ENCODE measurements at places on chromosomes 2 and 18.

GRCh38 chr2:56021136-56021474, 97.5 kb upstream of the EFEMP1 start:
- DNase-seq = no peak

GRCh38 chr2:74418312-74418711, 3.1 kb downstream of the C2orf81 start:
- no peak for DNase-seq

GRCh38 chr2:157894694-157895435, 18.7 kb upstream of the ACVR1 start:
- no peak for DNase-seq

GRCh38 chr2:106037262-106037661, 156.8 kb downstream of the UXS1 start:
- no peak for DNase-seq

DNA sequence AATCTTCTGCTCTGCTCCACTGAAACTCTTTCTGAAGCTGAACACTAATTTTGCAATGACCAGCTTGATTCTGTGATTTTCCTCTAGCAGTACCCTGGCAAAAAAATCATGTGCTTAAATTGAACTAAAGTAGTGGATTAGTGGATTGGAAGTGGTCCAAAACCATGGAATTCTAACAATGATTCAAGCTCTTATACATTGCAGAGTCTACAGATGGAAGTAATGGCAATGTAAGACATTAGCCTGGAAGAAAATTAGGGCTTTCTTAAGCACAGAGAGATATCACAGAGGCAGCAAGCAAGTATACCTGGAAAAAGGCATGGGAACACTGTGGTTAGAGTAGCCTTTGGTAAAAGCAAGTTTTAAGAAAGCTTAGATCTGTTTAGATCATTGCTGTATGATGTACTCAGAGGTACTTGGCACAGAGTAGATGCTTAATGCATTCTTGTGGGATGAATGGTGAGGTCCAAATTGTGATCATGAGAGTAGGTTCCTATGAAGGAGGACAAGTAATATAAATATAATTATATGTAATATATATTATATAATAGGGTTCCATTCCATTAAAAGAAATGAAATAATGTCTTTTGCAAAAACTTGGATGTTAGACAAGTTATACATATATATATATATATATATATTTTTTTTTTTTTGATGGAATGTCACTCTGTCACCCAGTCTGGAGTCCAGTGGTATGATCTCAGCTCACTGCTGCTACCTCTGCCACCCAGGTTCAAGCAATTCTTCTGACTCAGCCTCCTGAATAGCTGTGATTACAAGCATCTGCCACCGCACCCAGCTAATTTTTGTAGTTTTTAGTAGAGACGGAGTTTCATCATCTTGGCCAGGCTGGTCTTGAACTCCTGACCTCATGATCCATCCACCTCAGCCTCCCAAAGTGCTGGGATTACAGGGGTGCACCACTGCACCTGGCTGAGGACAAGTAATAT, 172.2 kb upstream of the SCN7A start:
- no peak for DNase-seq

DNA sequence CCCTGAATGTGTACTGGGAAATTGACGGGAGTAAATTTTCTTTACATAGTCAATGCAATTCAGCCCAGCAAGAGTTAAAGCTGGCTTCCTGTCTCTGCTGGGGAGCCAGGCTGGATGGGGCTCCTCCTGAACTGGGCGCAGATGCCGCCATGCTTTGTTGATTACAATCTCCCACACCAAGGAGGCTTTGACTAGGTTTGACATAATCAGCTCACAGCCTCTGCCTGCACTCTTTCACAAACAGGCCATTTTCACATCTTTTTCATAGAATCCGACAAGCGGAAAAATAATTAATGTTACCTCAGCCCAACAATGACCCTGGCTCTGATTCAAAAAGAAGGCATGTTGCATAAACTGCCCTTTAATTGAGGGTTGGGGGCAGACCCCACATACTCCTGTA, 54.3 kb downstream of the FOXI3 start:
- no peak for DNase-seq

- peak; percentile 36 for DNase-seq
These were observed 44.2 kb upstream of the TAF1B start for GRCh38 chr2:9799011-9799596.

DNA sequence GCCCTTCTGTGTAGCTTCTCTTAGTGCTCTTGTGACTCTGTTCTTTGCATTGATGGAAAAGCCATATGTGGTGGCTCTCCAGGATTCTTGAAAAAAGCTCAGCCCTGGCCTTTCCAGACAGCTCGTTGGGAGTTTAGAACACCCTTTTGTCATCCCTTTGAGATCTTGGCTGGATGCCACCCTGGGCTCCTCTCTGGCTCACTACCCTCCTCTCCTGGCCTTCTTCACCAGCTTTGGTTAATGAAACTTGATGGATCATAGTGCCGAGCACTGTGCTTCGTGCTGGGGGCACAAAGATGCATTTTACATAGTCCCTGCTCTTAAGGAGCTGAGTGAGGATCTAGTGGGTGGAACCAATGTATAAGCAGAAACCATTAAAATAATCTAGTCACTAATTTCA, 15.6 kb upstream of the FHOD3 start:
- DNase-seq = no peak

DNA sequence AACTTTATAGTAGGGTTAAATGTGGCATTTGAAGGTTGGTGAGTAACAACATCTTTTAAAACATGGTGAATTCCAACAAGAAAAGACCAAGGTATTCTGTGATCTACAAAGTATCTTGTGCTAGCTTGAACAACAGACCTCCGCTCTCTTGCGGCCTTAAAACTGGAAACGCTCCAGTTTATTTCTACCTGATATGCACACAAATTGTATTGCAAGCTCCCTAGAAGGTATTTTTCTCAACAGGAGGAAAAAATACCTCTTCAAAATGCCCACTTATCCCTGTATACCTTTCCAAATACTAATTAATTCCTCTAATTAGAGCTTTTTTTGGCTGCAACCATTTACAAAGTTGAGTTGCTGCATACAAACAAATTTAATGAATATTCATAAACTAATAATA, 69.5 kb downstream of the KCNH7 start:
- no peak for DNase-seq

- no peak for DNase-seq
These were observed 31.1 kb upstream of the CD8A start for GRCh38 chr2:86821842-86822241.

DNA sequence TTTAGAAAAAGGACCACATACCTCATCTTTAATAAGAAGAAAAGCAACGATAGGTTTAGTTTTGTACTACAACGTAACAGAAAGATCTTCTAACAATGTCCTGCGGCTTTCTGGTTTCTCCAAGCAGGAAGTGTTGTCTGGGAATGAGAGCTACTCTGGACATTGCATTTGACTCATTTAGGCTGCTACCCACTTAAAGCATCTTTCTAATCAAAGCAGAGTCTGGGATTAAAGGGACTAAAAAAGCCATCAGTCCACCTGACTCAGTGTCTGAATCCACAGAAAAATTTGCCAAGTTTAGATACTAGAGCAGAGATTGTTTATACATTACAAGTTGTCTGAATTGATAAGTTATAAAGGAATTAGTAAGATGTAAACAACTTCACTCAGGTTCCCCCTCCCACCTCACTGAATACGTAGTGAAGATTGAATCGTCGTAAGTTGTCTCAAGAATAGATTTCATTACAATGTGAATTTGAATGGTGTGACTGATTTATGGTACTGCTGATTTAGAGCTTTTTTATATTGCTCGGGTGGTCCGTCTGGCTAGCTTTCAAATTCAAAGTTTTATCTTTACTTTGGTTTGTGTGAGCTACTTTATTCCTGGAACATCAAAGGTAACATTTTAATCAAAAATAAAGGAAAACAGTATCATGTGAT, 70.2 kb upstream of the SMIM21 start:
- no peak for DNase-seq

DNA sequence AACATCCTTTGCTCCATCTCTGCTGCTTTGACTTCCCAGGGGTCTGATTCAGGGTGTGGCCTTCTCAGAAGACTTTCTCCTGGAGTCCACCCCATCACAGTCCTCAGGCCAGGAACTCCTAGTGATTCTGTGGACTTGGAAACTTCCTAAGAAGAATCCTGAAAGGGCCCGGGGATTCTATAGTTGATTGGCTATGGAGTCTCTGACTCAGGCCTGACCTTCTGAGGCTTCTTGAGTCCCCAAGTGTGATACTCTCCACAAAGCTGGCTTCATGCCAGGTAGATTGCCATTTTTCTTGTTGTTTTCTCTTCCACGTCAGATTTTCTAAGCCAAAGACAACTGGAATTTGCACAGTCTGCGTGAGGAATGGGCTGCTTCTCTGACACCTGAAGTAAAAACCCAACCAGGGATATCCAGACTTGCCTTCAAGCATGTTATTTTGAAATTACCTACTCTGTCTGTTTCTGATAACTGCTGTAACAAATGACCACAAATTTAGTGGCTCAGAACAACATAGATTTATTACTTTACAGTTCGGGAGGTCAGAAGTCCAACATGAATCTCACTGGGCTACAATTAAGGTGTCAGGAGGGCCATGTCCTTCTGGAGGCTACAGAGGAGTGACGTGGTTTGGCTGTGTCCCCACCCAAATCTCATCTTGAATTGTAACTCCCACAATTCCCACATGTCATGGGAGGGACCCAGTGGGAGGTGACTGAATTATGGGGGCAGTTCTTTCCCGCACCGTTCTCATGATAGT, 69.3 kb downstream of the ALPK2 start:
- no peak for DNase-seq

DNA sequence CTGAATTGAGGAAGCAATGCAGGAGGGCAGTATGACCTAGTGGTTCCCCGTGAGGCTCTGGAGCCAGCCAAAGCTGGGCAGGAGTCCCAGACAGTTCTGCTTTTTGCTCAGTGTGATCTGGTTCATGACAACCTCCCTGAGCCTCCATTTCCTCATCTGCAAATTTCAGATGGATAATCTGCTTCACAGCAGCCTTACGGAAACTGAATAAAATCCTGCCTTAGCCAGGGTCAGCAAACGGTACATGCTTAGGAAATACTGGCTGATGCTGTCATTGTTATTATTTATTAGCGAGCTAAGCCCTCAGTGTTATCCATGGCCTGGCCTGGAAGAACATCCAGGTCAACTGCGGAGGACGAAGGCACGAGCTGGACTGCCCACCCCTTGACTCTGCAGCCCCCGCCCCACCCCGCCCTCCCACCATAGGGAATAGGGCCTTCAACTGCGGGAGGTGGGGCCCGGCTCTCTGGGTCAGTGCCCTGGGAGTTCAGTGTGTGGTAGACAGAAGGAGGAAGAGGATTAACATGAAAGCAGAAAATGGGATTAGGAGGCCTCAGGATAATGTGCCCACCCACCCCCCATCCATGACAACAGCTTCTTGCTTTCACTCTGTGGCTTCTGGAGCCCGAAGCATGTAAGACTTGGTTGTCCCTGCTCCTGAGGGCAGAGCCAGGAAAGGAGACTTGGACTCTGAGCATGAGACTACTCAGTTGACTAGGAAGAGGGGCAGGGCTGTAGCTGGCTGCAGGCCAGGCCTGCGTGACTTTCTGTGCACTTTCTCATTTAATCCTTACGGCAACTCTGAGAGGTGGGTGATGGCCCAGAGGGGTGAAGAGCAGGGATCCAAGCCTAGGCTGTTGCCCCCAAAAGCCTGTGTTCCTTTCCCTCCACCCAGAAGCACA, 13.1 kb downstream of the PKDCC start:
- DNase-seq = no peak

DNA sequence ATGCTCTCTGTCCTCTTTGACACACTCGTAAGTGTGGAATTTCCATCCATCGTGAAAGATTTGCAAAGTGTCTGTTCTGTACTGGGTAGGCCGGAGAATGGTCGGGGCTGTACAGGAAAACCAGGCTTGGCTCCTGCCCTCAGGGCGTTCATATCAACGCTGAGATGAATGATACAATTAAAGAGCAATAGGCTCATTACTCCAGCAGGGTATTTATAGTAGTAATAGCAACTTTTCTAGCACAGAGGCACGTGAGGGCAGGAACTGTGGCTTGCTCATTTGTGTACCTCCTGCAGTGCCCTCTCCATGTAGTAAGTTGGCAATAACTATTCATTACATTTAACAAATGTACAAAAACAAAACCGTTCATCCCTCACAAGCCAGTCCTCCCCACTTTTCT, 5.3 kb upstream of the NCK2 start:
- no peak for DNase-seq

DNA sequence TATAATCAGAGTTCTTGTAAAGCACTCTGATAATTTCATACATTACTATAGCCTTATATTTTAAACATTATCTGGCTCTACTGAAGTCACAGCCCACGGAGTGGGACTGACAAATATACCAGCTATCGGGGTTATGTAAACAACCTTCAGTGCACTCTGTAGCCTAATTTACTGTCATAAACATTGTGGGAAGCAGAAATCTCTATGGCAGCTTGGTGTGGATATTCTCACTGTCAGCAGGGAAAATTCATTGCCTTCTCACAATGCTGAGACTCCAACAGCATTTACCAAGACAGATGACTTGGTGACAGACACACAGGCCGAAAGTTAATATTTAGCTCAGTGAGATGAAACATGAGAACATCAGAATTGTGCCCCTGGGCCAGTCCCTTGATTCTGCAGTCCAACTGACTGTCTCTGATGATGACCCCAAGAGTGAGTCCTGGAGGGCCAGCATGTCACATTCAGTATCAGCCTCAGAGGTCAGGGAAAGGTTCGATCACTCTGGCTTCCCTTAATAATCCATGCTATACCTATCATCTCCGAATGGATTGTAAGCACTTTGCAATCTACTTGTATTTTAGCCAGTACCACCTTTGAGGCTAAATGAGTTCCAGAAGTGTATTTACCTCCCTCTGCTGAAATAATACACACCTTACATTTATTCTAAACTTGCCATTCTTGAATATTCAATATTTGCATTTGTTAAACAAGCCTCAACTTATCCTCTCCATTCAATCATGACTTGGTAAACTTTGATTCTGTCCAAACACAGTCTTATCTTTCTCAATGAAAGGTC, 146.2 kb upstream of the OSR1 start:
- DNase-seq = no peak

GRCh38 chr2:134677856-134678756, 40.7 kb downstream of the TMEM163 start:
- no peak for DNase-seq

GRCh38 chr2:112077814-112078213, 22.7 kb downstream of the TMEM87B start:
- DNase-seq = no peak

- no peak for DNase-seq
These were observed 8.1 kb downstream of the KYNU start for GRCh38 chr2:142885543-142885942.

GRCh38 chr2:33430856-33431255, 45.6 kb upstream of the RASGRP3 start:
- DNase-seq = no peak

DNA sequence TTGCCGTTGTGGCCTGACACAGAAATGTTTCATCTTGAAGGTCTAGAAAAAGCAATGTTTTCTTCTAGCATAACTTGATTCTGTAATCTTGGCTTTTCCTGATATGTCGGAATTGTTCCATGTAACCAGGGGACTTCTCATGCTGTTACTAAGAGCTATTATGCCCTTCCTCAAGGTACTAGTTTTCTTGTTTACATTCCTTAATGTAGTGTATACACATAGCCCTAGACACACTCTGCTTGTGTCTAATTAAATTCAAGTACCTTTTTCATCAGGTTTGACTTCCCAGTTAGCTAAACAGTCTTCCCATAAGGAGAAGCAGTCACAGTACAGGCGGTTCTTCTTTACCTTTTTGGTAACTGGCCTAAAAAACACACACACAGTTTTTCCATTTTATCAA, 122.8 kb upstream of the MSH6 start:
- no peak for DNase-seq

- no peak for DNase-seq
These were observed 520.7 kb upstream of the TCF4 start for GRCh38 chr18:56108478-56109367.
